ENCODE measurements at places on chromosomes 6 and 20.

- no peak for DNase-seq
These were observed 3.8 kb downstream of the EZR start for GRCh38 chr6:158815379-158815724.

DNA sequence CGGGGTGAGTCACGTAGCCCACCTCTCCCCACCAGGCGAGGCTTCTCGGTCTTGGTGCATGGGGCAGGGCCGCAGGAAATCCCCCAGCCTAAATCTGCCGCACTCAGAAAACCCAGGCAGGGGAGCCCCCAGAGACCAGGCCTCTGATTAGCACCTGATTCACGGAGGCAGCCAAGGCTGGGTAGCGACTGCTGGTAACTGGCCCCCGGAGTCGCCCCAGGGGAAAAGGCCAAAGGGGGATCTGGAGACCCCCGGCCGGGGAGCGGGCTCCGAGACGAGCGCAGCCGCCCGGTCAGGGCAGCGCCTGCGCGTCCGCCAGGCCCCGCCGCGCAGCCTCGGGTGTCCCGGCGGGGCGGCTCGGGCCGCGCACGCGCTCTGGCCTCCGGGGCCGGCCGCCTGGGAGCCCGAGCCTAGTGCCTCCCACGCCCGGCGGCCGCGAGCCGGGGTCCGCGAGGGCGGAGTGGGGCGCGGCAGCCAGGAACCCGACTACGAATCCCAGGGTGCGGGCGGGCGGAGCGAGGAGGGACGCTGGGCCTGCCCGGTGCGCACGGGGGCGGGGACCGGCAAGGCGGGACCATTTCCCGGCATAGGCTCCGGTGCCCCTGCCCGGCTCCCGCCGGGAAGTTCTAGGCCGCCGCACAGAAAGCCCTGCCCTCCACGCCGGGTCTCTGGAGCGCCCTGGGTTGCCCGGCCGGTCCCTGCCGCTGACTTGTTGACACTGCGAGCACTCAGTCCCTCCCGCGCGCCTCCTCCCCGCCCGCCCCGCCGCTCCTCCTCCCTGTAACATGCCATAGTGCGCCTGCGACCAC, at the start of gene DUSP22:
Gene DUSP22 (plus strand): TSS at position 791 of the 809 bp plus-strand sequence. CDS start 53 bp downstream, outside the sequence.
- DNase-seq = peak; percentile 67

DNA sequence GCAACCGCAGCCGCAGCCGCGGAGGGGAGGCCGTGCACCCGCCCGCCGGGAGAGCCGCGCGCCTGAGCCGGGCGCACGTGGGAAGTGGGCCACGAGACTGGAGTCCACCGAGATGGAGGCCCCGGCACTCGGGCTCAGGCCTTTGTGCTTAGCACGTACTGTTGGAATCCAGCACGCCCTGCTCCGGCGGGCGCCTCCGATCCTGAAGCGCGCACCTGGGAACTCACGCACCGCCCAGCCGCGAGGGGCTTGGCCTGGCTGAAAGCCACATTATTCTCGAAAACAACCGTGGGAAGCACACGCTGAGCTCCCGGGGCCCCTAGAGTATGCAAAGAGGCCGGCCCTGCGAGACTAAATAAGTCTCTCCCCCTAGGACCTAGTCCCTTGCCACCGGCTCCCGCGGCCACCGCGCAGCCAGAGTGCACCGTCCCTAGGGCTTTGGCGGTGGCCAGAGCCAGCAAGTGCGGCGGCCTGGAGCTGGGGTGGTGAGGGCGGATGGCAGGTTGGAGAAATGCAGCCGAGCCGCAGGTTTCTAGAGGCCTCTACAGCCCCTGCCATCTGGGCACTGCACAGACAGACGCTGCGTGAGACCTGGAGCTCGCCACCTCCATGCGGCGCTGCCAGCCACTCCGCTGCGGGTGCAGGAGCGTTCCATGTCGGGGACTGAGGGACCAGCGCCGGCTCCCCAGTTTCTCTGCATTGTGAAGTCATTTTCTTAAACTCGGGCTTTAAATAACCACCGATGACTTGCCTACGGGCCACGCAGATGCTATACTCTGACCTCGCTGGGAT, 42.0 kb upstream of the LY86 start:
- DNase-seq = no peak

DNA sequence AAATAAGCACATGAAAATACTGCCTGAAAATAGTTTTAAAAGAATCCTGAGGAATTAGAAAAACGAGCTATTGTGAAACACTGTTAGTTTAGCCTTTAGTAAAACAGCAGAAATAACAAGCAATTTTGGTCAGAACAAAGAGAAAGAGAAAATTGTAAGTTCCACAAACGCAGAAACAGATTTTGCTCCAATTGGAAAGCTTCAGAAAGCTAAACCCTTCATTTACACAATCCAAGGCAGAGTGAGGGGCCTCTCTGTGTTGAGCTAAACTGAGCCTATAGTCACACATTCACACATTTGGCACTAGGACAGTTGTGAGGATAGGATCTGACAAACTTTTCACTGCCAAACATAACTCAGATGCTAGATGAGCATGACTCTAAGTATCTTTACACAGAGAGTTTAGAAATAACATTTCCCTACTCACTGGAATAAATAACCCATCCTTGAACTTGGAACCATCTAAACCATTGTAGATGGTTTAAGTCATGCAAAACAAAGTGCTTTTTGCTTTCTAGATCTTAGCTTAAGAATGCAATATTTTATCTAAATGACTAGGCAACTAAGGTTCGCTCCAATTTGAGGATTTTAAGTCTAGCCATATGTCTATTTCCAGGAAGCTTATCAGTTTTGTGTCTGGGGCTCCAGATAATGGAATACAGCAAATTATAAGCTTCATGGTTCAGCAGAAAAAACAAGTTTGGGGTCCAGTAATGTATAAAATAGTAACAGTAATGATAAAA, 122.6 kb downstream of the SGK1 start:
- no peak for DNase-seq

DNA sequence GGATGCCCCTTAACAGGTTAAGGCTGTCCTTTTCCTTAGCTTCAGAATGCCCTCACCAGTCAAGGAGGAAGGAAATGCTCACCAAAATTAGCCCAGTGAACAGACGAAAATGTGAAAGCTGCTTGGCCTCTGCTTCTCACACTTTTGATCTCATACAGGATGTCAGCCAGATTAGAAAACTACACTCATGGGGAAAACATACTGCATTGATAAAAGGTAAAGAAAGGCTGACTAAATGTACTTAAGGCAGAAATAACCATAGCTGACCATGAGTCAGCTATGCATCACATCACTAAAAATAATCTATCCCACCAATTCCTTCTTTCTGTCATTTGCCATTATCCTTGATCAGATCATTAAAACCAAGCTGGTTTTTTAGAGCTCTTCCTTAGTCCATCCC, 198.4 kb upstream of the TENT5A start:
- DNase-seq = no peak

DNA sequence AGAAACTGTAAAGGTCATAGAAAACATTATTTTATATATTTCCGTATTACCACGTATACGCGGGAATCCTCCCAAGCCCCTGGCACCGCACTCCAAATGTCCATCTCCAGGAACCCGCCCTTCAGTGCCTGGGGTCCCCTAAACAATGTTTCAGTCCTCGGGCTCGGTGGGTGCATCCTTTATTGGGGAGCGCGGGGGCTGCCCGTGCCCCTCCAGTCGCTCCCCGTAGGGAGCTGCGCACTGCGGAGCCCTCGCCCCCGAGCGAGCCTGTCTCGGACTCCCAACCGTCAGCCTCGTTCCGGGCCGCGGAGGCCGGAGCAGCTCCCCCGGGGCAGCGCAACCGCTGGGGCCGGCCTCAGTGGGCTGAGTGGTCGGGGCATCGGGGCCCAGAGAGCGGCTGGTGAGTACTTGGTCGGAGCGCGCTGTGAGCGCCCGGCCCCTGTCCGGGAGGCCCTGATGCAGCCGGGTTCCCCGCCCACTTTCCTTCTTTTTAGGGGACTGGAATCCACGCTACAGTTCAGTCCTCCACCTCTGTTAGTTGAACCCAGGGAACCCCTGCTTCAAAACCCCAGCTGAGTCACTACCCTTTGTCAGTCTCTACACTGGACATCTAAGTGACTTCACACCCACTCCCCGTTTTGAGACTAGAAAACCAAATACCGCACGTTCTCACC, at the start of gene DNAH8:
Gene DNAH8 (plus strand): TSS at position 296 of the 674 bp plus-strand sequence. CDS start 7,499 bp downstream, outside the sequence.
- no peak for DNase-seq
